ENCODE measurements at places on chromosomes 7 and 10.

- DNase-seq = no peak
Measured at GRCh38 chr7:51138123-51139085, 178.2 kb downstream of the COBL start.

- no peak for DNase-seq
Measured at GRCh38 chr10:34753014-34753757, 61.9 kb downstream of the PARD3 start.

DNA sequence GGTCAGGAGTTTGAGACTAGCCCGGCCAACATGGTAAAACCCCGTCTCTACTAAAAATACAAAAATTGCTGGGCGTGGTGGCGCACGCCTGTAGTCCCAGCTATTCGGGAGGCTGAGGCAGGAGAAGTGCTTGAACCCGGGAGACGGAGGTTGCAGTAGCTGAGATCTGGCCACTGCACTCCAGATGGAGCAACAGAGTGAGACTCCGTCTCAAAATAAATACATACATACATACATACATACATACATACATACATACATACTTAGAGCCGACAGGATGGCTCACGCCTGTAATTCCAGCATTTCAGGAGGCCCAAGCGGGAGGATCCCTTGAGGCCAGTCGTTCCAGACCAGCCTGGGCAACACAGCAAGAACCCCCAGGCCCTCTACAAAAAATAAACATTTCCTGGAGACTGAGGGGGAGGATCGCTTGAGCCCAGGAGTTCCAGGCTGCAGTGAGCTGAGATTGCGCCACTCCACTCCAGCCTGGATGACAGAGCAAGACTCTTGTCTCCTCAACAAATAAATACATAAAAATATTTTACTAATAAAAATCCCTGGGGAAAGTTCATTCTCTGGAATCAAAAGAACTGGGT is 90.9 kb upstream of the TNRC18 start:
- DNase-seq = no peak

DNA sequence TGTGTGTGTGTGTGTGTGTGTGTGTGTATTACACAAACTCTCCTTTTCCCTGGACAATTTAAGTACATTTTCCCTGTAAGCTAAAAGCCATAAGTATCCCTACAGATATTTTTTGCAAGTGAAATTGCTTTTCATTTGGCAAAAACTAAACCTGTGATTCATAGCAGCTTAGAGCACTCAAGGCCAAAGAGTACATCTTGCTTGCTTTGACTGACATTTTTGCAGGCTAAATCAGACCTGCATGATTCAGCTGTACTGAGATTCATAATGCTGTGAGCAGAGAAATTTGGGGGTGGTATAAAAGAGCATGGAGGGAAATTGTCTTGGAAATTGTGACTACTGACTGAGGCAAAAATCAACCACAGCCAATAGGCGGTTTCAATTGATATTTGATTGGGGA is 500.4 kb downstream of the GFRA1 start:
- DNase-seq = no peak

DNA sequence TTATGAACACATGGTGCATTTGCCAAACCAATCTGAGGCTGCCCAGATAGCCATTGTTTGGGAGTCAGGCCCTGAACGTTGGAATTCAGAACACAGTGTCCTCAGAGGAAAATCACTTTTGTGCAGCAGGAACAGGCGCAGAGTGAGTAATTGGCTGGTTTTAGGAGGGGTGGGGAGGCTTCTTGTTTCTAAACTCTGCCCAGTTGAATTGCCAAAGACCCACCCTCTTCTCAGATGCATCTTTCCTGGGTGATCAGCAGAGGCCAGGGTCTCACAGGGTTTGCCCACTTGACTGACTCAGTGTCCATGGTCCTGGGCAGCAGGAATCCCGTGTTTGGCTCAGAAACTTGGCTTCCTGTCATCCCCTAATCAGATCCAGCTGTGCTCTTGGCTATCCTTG is 24.3 kb downstream of the PRLHR start:
- DNase-seq = no peak

GRCh38 chr7:16914771-16915170 is 33.0 kb upstream of the AGR3 start:
- no peak for DNase-seq

GRCh38 chr10:68566955-68567354 is 6.8 kb downstream of the TET1 start:
- DNase-seq = no peak

DNA sequence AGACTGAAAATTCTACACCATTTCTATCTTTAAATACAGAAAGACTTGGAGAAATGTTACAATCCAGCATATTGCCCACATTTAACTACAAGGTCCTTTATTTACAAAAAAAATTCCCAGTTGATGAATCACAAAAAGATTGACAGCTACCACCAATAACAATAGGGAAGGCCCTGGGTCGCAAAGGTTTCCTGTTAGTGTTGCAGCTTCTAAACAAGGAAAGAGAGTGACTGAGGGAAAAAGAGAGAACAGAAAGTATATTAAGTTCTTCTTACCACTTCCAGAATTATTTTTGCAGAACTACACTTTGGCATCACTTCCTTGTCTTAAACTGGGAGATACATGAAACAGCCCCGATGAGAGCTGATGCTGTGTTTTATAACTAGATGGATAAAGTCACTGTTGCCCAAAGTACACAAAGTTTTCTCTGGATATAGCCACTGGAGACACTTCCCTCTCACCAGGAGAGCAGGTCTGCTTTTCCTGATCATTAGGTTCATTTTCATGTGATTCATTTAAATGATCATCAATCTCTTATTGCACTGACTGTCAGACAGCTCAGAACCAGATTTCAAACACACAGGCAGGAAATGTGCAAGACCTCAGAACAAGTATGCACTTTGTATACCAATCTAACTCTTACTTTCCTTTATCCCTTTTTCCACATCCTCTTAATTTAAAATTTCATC is 57.0 kb downstream of the SHTN1 start:
- no peak for DNase-seq

GRCh38 chr10:94046098-94046497 is 52.4 kb downstream of the PLCE1 start:
- no peak for DNase-seq

Data from stimulated activated CD8-positive, alpha-beta memory T cell treated with anti-CD3 and anti-CD28 coated beads, Interleukin-15, amount 100 ng/mL, for 4 hours (primary cell).